ENCODE measurements at places on chromosomes 2 and 18. TPM values are rescaled to one million over a fixed set of nuclear protein-coding genes. Genes with fewer than 3 reads are reported as not detected.
A peak's percentile ranks its signal among the peaks of the same experiment; 100 is the strongest.

Gene POTEJ
- not detected for total RNA-seq

Gene PID1
- total RNA-seq = 0.79 TPM

Gene ATP6V1C2
- total RNA-seq = 0.93 TPM

Gene ZNF396
- total RNA-seq = 4.8 TPM

Gene KCNE4
- 2.5 TPM for total RNA-seq

Gene CTAGE1
- not detected for total RNA-seq

GRCh38 chr2:39504790-39505335 lies 67.8 kb upstream of the MAP4K3 start:
- no peaks in the 10 kb centered on the region for H3K27me3 ChIP-seq
- no peak for DNase-seq
- H3K4me1 ChIP-seq = peaks cover 18% of the 10 kb centered on the region
- H3K27ac ChIP-seq = no peak overlapping the region
- H3K4me3 ChIP-seq = no peak overlapping the region
- peaks cover 3% of the 10 kb centered on the region for H3K36me3 ChIP-seq

GRCh38 chr2:179562330-179562885 lies 297.8 kb upstream of the SESTD1 start:
- no peaks in the 10 kb centered on the region for H3K36me3 ChIP-seq
- peaks cover 20% of the 10 kb centered on the region for H3K4me1 ChIP-seq
- no peak overlapping the region for H3K4me3 ChIP-seq
- H3K27ac ChIP-seq = no peak overlapping the region
- peaks cover 3% of the 10 kb centered on the region for H3K27me3 ChIP-seq

GRCh38 chr18:1270081-1270480 lies 365.4 kb downstream of the ADCYAP1 start:
- no peak overlapping the region for H3K4me3 ChIP-seq
- H3K27ac ChIP-seq = no peak overlapping the region
- H3K4me1 ChIP-seq = no peaks in the 10 kb centered on the region

GRCh38 chr2:159817283-159817682 lies 19.3 kb upstream of the CD302 start:
- no peaks in the 10 kb centered on the region for H3K36me3 ChIP-seq
- no peak overlapping the region for H3K27ac ChIP-seq
- no peak overlapping the region for H3K4me3 ChIP-seq
- DNase-seq = no peak

GRCh38 chr18:961644-962355 lies 57.1 kb downstream of the ADCYAP1 start:
- H3K27ac ChIP-seq = no peak overlapping the region
- H3K36me3 ChIP-seq = no peaks in the 10 kb centered on the region
- DNase-seq = no peak
- peaks cover 30% of the 10 kb centered on the region for H3K27me3 ChIP-seq

DNA sequence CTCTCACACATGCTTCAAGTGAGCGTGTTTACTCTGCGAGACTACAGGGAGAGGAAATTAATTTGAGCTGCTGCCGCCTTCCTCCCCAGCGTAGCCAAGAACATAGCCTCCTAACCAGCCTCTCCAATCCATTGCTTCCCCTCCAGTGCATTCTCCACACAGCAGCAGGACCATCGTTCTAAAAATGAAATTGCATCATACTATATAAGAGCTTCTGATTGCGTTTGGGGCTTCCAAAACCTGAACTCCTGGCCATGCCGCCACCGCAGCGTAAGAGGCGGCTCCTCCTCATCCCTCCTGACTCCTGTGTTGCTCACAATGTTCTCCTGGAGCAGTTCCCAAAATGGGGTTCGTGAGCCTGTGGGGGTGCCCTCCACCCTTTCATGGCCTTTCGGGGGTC lies 142.1 kb downstream of the MYT1L start:
- DNase-seq = no peak
- no peak overlapping the region for H3K4me3 ChIP-seq
- H3K27ac ChIP-seq = no peak overlapping the region
- H3K27me3 ChIP-seq = peaks cover 6% of the 10 kb centered on the region

DNA sequence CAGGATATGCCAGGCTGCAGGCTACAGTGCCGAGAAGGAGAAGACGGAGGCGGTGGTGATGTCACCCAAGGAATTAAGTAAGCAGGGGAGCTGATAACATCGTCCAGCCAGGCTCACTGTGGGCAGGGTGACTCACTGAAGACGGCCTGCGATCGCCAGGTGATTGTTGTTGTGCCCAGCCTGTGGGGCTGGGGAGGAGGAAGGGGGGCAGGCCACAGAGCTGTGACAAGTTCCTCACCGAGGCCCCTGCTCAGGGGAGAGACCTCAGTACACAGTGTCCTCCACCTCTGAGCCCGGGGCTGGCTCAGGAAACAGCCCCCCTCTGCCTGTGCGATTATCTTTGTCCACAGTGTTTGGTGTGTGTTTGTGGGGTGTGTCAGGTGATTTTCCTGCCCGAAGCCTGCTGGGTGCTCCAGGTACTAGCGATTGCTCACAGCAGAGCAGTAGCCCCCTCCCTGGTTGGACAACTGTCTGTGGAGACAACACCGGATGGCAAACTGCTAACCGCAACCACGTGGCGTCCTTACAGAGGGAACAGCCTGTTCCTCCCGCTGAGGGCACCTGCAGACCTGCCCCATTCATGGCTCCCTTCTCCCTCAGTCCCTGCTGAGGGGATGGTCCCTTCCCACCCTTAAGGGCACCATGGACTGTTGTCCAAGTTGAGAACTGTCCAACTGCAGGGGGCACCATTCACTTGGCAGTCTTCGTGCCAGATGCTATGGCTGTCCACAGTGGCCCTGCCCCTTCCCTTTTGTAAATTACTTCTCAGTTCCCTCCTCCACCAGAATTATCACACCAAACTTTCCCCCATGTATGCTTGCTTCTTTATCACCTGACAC lies 95.1 kb downstream of the ZFP36L2 start:
- H3K27ac ChIP-seq = peak overlapping the region; percentile 26
- H3K4me3 ChIP-seq = no peak overlapping the region
- H3K36me3 ChIP-seq = no peaks in the 10 kb centered on the region
- H3K4me1 ChIP-seq = peaks cover 40% of the 10 kb centered on the region
- no peaks in the 10 kb centered on the region for H3K27me3 ChIP-seq

- H3K27me3 ChIP-seq = peaks cover 27% of the 10 kb centered on the region
- H3K4me1 ChIP-seq = peaks cover 25% of the 10 kb centered on the region
- no peak overlapping the region for H3K4me3 ChIP-seq
- H3K36me3 ChIP-seq = peaks cover 3% of the 10 kb centered on the region
- no peak for DNase-seq
Observed at GRCh38 chr2:237866101-237866621, 6.7 kb downstream of the RAMP1 start.

GRCh38 chr18:74806073-74806472 lies 208.4 kb downstream of the ZNF407 start:
- no peak overlapping the region for H3K27ac ChIP-seq
- H3K27me3 ChIP-seq = no peaks in the 10 kb centered on the region
- DNase-seq = no peak
- peaks cover 22% of the 10 kb centered on the region for H3K4me1 ChIP-seq
- no peak overlapping the region for H3K4me3 ChIP-seq
- H3K36me3 ChIP-seq = peaks cover 4% of the 10 kb centered on the region

DNA sequence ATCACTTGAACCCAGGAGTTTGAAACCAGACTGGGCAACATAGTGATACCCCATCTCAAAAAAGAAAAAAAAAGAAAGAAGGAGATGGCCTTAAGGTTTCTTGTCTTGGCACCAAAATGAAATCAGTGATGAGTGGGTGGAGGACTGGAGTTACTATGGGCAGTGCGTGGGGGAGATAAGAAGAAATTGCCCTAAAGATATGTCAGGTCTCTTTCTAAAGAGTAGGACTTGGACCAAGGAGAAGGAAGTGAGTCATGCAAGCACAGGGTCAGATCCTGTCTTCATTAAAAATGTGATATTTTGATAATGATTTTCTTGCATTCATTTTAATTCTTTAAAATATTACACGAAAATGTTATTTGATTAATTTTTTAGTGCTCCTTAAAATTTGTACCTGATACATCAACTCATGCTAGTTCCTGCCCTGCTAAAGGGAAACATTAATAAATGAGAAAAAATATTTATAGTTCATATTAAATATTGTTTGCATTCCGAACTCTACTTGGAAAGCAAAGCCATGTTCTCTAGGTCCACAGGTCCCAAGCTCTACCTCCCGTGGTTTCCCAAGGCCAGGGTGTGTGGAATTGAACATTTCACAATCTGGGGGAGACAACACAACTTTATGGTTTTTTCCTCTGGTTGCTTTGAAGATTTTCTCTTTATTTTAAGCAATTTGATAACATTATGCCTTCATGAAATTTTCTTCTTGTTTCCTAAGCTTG lies 62.6 kb upstream of the CTLA4 start:
- no peak for DNase-seq
- peaks cover 3% of the 10 kb centered on the region for H3K36me3 ChIP-seq
- no peak overlapping the region for H3K27ac ChIP-seq
- no peaks in the 10 kb centered on the region for H3K27me3 ChIP-seq
- peaks cover 6% of the 10 kb centered on the region for H3K4me1 ChIP-seq
- no peak overlapping the region for H3K4me3 ChIP-seq

DNA sequence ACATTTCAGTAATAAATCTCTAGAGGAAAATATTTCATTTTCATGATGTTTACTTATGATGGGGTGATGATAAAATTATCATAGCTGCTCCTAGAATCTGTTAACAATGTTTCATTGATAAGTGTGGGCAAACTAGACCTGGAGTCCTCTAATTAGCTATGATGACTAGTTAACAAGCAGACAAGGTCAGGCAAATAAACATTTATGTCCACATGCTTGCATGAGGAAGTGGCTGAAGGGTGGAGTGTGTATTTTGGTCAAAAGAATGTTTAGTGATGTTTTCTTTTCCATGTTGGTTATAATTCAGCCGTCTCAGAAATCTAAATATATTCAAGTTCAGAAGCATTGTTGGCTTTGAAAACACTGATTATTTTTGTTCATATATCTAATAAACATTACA lies 99.9 kb upstream of the FN1 start:
- H3K36me3 ChIP-seq = no peaks in the 10 kb centered on the region
- H3K4me3 ChIP-seq = no peak overlapping the region
- peaks cover 23% of the 10 kb centered on the region for H3K4me1 ChIP-seq

GRCh38 chr2:219571311-219572236 lies at the start of gene OBSL1:
Gene OBSL1, minus strand, starts transcription at chr2:219571539. Its CDS starts 307 bp downstream, at chr2:219571232.
- peaks cover 6% of the 10 kb centered on the region for H3K36me3 ChIP-seq
- no peak for DNase-seq
- H3K4me1 ChIP-seq = peaks cover 23% of the 10 kb centered on the region
- peak within 1 kb of the TSS; percentile 86 for H3K27ac ChIP-seq
- H3K4me3 ChIP-seq = peak within 1 kb of the TSS; percentile 85

DNA sequence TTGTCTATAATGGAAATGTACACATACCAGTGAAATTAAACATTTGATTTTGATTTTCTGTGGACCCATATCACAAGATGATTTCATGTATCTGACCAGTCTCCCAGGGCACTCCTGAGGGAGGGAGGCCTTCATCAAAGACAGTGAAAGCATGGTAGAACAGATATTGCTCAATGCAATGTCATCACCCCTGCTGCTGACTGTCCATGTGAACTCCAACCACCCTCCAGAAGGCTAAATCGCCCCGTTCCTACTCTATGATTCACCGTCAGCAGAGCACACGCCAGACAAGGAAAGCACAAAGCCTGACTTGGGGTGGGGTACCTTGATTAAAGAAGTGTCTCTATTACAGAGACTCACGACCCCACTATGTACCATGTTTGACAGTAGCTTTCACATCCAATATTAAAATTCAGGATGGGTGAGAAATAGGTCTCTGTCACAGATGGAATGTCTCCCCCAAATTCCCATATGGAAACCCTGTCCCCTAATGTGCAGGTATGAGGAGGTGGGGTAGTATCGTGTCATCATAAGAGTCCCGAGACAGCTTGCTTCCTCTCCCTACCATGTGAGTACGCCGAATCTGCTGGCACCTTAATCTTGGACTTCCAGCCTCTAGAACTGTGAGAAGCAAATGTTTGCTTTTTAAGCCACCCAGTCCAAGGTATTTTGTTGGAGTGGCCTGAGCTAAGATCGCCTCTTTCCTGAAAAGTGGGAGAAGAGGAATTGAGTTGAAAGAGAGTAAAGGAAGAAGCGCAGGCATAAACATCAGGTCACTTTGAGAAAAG lies 42.4 kb downstream of the CYB5A start:
- H3K4me1 ChIP-seq = peaks cover 20% of the 10 kb centered on the region
- no peak for DNase-seq
- no peak overlapping the region for H3K4me3 ChIP-seq
- H3K27ac ChIP-seq = no peak overlapping the region

DNA sequence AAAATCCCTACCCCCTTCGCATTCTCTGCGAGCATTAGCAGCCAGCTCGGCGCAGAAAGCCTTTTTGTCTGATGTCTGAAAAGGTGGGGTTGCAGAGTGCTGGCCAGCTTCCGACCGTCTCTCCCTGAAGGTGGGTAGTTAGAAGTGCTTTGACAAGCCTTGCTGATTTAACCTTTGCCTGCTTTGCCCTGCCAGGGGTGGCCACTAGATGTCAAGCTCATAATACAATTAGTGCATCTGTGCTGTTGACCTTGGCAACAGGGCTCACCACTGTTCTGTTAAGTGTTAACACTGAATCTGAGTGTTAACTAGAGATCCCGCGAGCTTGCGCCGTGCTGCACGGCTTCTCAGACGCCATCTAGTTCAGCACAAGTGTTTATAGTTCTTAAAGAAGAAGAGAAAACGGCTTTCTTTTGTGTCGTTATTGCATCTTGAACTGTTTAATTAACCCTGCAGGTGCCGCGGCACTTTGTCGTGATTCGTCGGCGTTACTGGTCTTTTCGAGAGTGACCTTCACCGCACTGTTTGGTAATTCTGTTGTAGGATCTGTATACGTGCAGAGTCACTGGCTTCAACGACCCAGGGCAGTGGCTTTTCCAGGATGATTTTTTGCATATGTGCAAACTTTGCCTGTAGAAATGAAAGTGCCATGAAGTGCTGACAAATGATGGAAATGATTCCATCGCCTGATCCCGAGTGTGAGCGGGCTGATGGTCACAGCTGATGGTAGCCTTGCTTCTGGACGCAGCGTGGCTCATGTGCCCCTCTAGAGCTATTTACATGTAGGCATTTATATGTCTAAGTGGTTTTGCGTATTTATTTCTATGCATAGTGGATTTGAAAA lies 5.5 kb downstream of the SALL3 start:
- no peaks in the 10 kb centered on the region for H3K36me3 ChIP-seq
- peak overlapping the region; percentile 73 for H3K4me3 ChIP-seq
- peaks cover 16% of the 10 kb centered on the region for H3K4me1 ChIP-seq
- no peak overlapping the region for H3K27ac ChIP-seq

GRCh38 chr2:205720451-205720902 lies 38.2 kb downstream of the NRP2 start:
- H3K27ac ChIP-seq = no peak overlapping the region
- peaks cover 46% of the 10 kb centered on the region for H3K4me1 ChIP-seq
- DNase-seq = no peak
- no peaks in the 10 kb centered on the region for H3K27me3 ChIP-seq
- H3K4me3 ChIP-seq = peak overlapping the region; percentile 20
- peaks cover 29% of the 10 kb centered on the region for H3K36me3 ChIP-seq

GRCh38 chr2:9332853-9333245 lies 90.5 kb downstream of the ITGB1BP1 start:
- H3K27me3 ChIP-seq = no peaks in the 10 kb centered on the region
- H3K27ac ChIP-seq = peak overlapping the region; percentile 91
- H3K4me1 ChIP-seq = peaks cover 59% of the 10 kb centered on the region
- peaks cover 30% of the 10 kb centered on the region for H3K36me3 ChIP-seq

DNA sequence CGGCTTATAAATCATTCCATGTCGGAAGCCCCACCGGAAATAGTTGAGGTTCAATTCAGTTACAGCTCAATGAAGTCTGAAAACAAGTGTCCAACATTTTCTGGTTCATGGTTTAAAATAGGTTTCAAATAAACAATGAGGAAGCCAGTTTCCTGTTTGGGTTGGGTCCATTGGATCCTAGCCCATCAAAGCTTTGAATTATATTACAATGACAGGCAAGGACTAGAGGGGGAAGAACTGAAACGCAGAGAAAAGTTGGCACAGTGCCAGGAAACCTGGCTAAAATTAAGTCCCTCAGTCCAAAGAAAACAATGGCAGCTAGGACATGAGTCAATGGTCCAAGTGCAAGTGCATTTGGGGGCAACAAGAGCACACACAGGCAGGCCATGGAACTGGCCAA lies 32.0 kb downstream of the SLC14A1 start:
- no peaks in the 10 kb centered on the region for H3K36me3 ChIP-seq
- H3K4me1 ChIP-seq = peaks cover 10% of the 10 kb centered on the region
- DNase-seq = no peak
